ENCODE measurements at places on chromosomes 13 and 19.
A peak's percentile ranks its signal among the peaks of the same experiment; 100 is the strongest.

DNA sequence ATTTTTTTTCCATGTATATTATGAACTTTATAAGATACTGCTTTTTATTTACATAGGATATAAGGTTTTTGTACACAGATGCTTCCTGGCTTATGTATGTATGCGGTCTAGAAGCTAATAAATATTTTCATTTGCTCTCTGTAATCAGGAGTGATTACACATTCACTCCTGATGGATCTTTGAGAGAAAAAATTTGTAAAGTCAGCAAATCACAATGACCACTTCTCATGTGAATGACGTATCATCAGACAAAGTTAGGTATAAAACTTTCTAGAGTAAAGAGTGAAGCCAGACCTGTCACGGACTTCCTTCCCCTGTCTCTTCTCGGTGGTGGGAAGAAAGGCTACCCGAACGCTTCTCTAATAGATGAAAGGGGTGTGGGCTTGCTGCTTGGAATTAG is 31.1 kb downstream of the DPY19L3 start:
- no peak for ATAC-seq

DNA sequence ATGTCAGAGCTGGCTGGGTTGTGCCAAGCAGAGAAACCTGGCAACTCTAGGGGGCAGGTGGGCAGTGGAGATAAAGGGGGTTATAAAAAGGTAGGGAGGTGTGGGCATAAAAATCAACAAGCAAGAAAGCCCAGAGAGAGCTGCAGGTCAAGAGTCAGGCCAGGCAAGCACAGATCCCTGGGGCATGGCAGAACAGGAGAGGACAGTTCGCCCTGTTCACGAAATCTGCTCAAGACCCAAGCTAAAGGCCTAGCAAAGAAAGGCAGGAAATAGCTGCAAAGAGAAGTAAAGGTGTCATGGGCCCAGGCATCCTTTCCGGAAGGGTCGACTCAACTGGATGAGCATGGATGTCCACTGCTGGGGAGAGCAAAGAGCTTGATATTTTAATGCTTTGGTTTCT is 3.4 kb downstream of the MBNL2 start:
- no peak for ATAC-seq

GRCh38 chr19:38702278-38702677 is 42.0 kb downstream of the CAPN12 start:
- ATAC-seq = no peak

DNA sequence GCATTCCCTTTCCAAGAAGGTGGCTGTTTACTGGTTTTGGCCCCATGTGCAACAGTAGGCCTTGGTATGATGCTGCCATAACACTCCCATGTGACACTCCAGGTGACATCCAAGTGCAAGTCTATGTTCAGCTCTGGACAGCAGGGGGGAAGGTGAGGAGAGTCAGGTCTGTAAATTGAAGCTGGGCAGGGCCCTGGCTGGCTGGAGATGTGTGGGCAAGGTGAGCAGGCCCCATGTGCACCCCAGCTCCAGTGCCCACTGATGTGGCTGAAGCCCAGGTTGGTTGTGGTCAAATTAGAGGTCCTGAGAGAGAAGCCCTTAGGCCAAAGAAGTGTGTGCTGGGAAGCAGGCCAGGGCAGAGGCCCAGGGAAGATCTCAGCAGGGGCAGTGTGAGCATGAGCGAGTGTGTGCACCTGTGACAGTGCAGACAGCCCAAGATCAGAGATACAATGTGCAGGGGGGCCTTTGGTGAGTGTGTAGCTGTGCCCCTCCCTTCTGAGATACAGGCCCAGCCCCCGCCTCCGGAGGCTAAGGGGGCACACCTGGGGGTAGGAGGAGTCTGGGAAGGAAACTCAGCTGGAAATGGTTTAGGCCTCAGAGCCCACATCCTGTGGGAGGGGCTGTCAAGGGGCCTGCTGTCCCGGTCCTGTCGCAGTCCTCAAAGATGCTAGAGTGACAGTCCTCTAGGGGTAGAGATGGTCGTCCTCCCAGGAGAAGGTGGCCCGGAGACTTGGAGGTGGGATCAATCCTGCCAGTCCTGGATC is 18.6 kb downstream of the DEDD2 start:
- peak; percentile 65 for ATAC-seq

GRCh38 chr13:71643448-71643860 is 223.6 kb downstream of the DACH1 start:
- no peak for ATAC-seq

DNA sequence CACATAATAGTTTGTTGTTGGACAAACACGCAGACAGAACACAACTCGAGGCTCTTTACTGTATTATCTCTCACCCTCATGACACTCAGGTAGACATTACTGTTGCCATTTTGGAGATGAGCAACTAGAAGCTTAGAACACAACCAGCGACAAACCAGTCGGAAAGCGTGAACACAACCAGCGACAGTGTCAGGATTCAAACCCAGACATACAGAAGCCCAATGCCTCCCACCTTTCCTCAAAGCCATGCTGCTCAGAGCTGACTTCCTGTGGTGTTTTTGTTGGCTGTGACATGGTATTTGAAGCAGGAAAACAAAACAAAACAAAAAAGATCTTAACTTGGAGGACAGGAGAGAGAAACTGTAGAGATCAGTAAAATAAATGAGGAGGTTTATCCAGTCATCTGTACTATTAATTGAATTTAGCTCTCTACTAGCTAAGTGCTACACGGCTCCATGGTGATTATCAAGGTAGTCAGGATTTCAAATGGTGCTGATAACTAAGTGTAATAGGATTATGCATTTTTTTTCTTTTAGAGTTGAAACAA is 92.1 kb downstream of the STARD13 start:
- ATAC-seq = no peak

- ATAC-seq = peak; percentile 88
Measured at GRCh38 chr19:19606021-19606420, 12.5 kb downstream of the PBX4 start.

DNA sequence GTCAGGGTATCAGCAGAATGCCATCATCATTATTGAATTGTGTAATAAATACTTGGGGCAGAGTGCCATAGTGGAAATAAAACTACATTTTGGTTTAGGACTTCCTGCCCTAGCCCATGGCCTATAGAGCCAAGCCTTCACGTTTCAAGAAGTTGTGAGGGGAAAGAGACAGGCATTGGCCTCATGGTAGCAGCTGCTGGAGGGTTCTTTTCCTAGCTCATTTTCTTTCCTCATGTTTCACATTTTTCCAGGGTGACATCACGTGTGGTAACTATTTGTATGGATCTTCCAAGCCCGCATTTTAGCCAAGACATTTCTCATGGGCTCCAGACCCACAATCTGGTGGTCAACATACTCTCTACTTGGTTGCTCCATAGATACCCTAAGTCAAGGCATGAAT is 80.4 kb downstream of the LRCH1 start:
- ATAC-seq = no peak

- ATAC-seq = no peak
Measured at GRCh38 chr13:22196777-22197176, 525.9 kb downstream of the FGF9 start.

- ATAC-seq = no peak
Measured at GRCh38 chr13:52780611-52781010, 41.0 kb upstream of the CNMD start.

DNA sequence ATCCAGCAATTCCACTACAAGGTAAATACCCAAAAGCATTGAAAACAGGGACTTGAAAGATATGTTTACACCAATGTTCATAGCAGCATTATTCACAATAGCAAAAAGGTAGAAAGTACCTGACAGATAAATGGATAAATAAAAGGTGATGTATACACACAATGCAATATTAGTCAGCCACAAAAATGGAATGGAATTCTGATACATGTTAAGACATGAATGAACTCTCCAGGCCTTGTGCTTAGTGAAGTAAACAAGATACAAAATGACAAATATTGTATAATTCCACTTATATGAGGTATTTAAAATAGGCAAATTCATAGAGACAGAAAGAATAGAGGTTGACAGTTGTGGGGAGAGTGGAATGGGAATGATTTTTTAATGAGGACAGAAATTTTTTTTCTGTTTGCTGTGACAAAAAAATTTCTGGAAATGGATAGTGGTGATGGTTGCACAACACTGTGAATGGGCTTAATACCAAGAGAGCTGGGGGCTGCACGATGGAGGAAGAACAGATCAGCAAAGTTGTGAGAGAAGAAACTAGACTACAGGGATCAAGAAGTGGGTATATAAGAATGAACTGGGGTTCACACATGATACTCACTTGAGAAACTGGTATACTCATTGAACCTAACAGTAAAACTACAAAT is 137.2 kb downstream of the MZT1 start:
- ATAC-seq = no peak

DNA sequence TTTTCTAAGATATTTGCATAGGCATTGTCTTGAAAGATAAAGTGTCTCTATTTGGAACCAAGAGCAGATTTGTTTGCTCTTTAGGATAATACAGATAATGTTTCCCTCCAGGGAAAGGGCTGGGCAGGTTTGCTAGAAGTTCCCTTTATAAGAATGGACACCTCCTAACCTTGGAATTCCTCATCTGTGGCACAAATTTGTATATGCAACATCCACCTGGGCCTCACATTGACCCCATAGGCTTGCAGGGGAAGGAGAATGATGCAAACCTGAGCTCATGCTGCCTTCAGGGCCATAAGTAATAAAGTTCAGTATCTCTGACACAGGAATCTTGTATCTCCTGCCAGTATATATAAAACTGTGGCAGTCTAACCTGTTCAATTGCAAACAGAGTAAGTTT is 508.4 kb upstream of the MIR17HG start:
- ATAC-seq = no peak

DNA sequence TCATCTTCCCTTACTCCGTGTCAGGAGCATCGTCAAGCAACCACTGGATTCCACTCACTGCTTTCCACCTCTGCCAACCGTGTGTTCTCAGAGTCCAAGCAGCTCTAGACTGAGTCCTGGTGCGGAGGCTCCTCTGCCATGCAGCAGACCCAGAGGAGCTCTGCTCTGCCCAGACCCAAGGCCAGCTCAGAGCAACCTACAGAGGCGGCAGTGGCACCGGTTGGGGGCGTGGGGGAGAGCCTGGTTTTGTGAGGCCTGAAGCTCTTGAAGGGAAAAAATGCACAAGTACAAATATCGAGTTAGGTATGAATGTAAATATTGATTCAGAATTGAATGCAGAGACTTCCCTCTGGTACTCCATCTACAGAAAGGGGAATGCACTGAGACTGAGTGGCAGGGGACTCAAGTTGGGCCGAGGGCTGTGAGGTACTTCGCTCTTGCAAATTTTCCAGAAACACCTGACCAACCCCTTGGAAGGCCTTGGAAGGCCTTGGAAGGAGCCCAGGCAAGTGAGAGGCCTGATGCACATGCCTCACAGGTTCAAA is 46.7 kb downstream of the GJA3 start:
- ATAC-seq = no peak

DNA sequence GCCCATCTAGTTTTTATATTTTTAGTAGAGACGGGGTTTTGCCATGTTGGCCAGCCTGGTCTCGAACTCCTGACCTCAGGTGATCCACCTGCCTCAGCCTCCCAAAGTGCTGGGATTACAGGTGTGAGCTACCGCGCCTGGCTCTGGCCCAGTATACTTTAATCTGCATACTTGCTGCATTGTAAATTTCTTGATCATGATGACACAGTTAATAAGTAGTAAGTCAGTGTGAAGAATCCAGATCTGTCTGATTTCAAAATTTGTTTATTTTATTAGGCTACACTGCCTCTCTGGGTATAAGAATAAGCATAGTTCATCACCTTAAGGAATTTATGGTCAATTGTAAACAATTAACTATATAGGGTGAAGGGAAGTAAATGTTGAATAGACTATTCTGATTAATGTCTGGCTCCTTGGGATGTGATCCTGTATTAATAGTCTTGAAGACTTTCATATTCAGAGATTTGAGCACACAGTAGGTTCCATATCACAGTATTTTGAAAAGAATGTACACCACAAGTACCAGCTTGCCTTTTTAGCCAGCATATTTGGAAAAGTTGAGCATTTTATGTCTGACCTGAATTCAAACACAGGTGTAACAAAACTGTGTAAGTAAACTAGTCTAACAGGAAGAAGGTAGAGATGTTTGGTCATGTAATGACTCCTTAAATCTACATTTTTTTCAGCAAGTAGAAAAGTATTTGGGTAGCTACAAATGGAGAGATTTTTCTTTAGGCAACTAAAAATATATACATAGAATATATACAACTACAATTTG is 7.4 kb downstream of the ARHGAP35 start:
- ATAC-seq = no peak

DNA sequence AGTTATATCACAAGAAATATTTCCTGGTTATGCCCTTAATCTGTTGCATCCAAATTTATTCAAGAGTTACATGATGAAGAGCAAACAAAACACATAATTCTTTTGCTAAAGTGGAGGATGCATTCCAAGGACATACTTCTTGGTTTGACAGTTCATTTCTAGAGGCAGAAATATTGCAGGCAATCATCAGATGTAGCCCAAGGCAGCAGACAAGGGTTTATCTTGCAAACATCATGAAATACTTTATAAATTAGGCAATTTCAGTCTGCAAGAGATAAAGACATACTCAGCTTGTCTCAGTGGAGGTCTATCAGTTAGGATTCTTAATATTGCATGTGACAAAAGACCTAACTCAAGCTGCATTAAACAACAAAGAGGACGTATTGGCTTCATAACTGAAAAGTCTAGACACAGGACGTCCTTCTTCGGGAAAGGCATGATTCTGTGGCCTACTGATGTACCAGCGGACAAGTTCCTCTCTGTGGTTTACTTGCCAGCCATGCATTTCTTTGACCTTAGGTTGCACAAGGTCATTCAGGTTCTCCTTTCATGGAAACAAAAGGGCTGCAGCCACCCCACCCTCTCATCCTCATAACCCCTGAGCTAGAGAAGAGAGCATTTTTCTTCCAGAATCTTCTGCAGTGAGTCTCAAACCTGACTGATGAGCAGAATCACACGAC is 204.1 kb downstream of the KATNAL1 start:
- ATAC-seq = no peak

- ATAC-seq = no peak
Measured at GRCh38 chr19:15293781-15294491, 38.4 kb downstream of the BRD4 start.

GRCh38 chr19:35171730-35172129 is 17.2 kb downstream of the FXYD5 start:
- ATAC-seq = no peak

DNA sequence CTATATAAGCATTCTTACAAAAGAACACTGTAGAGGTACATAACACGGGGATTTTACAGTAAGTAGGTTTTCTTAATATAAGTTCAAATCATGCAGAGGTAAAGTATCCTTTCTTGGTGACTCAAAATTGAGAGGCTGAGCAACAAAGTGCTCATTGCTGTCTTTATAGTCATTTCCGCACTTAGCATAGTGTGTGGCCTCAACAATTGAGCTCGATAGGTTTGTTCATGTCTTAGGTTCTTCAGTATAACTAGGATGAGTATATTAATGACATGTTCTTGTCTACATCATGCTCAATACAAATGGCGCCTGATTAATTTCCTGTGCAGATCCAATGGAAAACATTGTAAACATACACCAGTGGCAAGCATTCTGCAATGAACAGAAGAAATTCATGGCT is 1.4 kb downstream of the WDFY2 start:
- peak; percentile 49 for ATAC-seq
